ENCODE measurements at places on chromosomes 5 and 9. TPM values are rescaled to one million over a fixed set of nuclear protein-coding genes. Genes with fewer than 3 reads are reported as not detected.

DNA sequence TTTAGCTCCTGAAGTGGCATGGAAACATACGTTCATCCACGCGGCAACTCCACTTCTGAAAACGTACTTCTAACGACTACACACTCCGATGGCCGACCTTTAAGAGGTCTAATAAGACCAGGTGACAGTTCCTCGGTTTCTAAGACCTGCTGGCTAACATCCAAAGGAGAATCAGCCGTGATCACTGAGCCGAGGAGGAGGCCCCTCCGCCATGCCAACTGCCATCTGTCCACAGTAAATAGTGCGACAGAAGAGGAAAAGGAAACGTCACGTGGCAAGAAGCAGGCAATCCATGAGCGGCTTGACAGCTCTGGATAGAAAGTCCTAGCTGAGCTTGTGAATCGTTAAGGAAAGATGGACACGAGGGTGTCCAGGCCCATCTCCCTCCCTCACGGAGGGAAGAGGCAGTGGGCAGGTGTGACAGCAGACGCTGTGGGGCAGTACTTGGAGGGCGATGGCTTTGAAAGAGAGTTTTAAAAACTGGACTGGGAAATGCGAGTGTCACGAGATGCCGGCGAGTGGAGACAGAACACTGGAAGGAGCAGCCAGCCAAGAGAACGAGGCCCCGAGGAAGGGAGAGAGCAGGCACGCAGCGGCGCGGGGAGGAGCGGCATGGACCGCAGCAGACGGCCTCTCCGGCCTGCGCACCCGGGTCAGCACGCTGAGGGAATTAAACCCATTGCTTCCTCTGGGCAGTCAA, 66.7 kb upstream of the TBC1D9B start:
- H3K36me3 ChIP-seq, result no peaks in the 10 kb centered on the region
- no peaks in the 10 kb centered on the region for H3K27me3 ChIP-seq
- no peak overlapping the region for H3K4me3 ChIP-seq
- DNase-seq, result no peak
- no peaks in the 10 kb centered on the region for H3K4me1 ChIP-seq

GRCh38 chr5:36217988-36218387, 23.7 kb downstream of the NADK2 start:
- no peak overlapping the region for H3K4me3 ChIP-seq
- H3K36me3 ChIP-seq, result peaks cover 50% of the 10 kb centered on the region
- H3K27me3 ChIP-seq, result no peaks in the 10 kb centered on the region
- H3K4me1 ChIP-seq, result peaks cover 3% of the 10 kb centered on the region
- no peak for DNase-seq
- no peak overlapping the region for H3K27ac ChIP-seq

The GRXCR2 gene
- not detected for polyA plus RNA-seq

The FOXD4 gene
- polyA plus RNA-seq, result 0.68 TPM

The LCN6 gene
- polyA plus RNA-seq, result 13.0 TPM

The TAF1L gene
- polyA plus RNA-seq, result 0.04 TPM

Data from pancreas (tissue), 10 donors.